Epithelial cell of proximal tubule (primary cell): ENCODE measurements at places on chromosomes 12 and 14.

DNA sequence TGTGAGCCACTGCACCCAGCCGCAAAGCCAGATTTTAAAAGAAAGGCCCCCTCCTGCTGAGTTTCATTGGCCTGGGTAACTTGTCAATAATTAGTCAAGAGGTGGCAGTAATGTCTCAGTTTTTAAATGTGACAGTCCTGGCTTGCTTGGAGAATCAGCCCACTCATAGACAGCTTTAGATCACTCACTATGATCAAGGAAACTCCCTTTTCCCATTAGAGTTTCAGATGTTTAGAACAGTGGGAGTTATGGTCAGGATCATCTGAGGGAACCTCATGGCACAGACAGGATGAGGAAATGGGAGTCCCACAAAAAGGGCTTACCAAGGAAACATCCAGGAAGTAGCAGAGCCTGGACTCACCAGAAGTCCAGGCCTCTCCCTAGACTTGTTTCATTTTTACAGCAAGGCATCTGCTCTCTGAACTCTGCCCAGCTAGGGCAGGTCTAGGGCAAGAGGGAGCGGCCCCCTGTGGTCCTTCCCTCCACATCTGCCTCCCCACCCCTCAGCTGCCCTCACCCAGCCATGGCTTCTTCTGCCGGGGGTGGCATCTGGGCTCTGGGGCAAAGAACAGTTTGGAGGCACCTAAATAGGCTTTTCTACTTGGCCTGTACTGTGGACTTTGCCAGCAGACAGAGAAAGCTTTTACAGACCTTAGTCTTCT lies 11.2 kb downstream of the BCL2L14 start:
- peak; percentile 10 for DNase-seq

DNA sequence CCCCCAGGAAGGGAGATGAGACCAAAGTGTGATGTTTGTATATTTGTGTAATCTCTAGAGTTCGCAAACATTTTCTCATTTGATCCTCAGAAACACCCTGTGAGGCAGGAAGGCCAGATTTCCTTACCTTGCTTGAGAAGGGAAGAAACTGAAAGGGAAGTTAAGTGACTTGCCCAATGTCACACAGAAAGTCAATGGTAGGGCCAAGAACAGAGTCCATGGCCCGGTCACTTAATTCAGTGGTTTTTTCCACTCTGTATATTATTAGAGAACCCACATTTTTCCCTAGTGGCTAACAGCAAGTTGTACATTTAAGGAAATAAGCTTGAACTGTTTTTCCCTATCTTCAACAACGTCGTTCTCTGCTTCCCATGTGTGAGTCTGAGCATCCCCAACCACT lies 25.6 kb upstream of the CHPT1 start:
- DNase-seq: no peak

GRCh38 chr12:59689776-59690175 lies 93.9 kb downstream of the SLC16A7 start:
- no peak for DNase-seq

DNA sequence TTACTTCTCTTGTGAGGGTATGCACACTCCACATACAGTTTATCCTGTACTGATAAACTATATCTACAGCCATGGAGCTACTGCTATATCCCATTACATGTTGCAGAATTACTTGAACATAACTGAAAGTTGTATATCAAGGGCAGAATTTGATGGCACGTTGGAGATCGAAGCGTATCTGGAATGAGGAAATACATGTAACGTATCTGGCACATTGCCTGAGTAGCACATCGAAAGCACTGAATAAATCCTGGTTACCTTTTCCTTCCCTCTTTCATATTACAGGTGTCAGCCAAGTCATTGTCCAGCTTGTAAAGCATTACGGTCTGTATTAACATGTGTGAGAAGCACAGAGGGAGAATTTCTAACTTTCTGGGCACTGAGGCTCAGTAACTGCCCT lies 42.1 kb upstream of the LIN7A start:
- no peak for DNase-seq

DNA sequence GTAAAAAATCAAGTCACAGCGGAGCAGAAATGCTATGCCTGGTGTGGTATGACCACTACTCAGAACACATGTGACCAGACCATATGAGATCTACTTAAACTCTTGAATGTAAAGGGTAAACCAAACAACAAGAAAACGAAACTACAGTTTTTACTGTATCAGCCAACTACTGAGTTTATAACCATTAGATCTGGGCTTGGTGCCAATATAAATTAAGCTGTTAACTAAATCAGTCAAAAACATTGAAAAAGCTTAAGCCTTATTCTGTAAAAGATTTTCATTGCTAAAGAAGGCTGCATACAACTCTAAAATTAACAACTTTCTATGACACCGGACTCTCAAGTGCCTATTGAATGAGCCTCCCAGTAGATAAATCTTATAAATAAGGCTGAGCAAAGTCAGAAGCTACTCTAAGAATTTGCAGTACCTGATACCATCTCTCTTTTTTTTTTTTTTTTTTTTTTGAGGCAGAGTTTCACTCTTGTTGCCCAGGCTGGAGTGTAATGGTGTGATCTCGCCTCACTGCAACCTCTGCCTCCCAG lies 35.4 kb downstream of the SPTLC2 start:
- DNase-seq: no peak

GRCh38 chr12:42277396-42278127 lies 39.5 kb upstream of the YAF2 start:
- no peak for DNase-seq

DNA sequence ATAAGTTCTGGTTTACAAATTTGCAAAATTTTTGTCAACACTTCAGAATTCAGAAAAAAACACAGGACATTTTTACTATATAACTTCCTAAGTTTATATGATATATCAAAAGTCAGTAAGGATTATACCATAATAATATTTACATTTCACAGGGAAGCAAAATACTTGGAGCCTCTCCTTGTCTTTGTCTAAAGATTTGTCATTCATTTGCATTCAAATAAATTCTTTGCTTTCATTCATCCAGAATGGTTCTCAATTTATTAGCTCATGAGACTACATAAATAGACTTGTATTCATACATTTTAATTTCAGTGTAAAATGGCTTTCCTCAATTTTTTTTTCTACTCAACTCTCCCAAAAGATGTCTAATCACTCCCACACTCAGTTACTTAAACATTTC lies 96.4 kb downstream of the SLC38A6 start:
- DNase-seq: no peak

- DNase-seq: no peak
Measured at GRCh38 chr14:40762685-40763084, 844.0 kb upstream of the LRFN5 start.

- no peak for DNase-seq
Measured at GRCh38 chr12:104458694-104459367, 2.1 kb downstream of the CHST11 start.

DNA sequence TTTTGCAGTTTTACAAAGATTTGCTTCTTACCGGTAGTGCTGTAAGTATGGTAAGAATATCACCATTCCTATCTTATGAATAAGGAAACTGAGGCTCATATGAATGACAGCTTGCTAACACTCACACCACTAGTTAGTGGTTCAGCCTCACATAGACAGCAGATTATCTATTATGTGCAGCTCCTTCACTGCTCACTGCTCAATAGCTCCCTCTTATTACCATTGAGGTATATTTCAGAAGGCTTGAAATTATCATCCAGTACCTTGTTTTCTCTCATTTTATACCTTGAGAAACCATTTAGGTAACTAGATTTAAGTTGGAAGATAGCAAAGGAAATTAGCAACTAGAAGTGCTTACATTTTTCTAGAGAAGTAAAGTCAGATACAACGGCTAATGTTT lies 15.5 kb downstream of the RIC8B start:
- no peak for DNase-seq

DNA sequence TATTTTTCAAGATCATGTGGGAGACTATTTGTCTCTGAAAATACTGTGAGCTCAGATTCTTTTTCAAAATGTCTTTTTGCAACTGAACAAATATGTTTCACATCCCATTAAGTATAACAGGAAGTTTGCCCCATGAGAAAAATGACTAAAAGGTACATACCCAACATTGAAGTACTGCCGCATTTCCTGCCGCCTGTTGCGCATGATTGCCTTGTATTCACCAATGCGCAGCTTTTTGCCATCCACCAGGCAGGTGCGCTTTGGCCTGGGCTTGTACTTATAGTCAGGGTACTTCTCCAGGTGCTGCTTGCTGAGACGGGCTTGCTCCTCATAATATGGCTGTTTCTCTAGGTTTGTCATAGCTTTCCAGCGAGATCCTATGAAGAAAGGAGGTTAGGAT lies 413.2 kb downstream of the SOX5 start:
- no peak for DNase-seq

DNA sequence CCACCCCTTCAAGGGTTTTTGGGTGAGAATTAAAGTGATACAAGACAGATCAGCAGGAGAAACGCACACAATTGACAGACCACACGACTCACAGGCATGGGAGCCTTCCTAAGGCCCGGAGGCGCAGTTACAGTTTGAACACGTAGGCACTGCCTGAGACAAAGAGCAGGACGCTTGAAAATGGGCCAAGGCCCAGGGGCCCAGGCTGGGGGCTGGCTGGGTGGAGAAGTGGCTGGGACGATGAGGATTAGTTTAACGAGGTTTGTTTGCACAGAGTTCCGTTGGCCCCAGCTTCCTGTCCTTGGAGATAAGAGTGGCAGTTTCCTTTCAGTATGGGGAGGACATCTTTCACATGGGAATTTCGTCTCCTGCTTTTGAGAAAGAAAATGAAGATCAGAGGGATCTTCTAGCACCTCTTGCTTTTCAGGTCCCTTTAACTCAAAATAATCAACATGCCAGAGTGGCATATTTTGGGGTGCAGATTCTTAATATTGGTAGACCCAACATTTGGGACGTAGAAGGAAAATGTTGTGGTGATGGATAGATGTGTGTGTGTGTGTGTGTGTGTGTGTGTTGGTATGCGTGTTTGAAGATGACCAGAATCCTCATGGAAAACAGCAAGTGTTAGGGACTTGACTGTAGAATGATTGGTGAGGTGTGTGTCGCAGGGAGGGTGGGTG lies 44.6 kb downstream of the DLK1 start:
- no peak for DNase-seq
